ENCODE measurements at places on chromosomes 5 and 9.
A peak's percentile ranks its signal among the peaks of the same experiment; 100 is the strongest.

GRCh38 chr5:136249678-136250266, 56.8 kb upstream of the SMIM32 start:
- peak; percentile 29 for DNase-seq

DNA sequence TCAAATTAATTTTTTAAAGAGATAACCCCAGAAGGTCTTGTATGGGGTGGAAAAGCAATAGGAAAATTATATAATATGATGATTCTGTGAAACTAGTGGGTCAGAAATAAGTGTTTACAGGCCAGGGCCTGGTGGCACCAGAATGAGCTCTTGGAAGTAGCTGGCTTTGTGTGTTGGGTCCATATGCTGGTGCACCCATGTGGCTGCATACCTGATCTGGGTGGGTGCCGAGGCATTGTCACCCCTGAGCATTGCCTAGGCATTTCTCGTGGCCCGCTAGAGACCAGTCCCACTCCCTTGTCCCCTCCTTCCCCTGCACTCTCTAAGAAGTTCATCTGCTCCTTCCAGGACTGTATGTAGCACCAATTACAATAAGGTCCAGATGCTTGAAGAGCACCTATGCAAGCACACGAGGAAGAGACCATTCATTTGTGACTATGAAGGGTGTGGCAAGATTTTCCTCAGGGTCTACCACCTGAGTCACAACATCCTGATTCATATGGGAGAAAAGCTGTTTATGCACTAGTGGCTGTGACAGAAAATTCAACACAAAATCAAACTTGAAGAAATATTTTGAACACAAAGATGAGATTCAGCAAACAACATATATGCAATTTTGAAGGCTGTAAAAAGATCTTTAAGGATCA, 19.8 kb upstream of the IL33 start:
- DNase-seq = no peak

DNA sequence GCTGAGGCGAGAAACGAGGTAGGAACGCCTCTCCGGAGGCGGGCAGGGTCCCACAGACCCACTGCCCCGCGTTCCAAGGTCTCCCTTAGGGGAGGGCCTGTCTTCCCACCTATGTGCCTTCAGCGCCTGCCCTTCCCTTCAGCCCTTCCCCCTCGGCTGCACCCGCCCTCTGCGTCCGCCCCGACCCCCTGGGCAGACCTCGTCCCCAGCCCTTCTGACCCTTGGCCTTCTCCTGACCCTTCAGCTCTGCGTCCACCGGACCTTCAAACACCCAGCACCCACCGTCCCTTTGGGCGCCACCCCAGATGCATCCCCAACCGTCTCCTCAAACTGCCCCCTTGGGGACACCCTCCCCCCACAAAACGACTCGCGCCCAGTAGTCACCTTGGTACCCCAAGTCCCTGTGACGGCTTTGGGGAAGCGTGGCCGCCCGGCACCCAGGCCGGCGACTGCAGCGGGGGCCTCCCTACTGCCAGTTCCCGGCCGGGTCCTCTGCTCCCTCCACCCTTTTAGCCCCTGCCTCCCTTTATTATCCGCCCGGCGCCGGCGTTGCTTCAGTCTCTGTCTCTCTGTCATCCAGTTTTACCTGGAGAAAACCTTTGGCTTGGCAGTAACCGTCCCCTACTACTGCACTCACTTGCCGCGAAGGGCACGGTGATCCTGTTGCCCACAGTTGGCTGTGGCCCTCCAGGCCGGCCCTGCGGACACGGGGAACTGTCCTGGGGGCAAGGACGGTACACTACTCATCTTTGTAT, 421 bp downstream of the RUSC2 start:
- no peak for DNase-seq

DNA sequence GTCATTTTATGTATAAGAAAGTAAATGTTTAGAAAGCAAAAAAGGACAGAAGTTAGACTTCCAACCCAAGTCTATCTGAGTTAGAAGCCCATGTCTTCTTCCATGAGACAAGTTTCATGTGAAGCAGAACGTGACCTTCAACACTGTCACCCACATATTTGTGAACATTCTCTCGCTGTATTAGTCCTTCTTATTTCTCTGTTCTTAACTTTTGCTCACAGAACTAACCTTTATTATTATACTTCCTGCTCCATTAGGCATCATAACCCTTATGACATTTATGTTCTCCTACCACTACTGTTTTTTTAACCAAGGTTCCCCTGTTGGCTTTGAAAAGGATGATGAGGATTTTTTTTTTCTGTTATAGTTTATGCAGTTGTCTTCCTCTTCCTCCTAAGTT, 238.8 kb downstream of the ZNF608 start:
- DNase-seq = no peak

DNA sequence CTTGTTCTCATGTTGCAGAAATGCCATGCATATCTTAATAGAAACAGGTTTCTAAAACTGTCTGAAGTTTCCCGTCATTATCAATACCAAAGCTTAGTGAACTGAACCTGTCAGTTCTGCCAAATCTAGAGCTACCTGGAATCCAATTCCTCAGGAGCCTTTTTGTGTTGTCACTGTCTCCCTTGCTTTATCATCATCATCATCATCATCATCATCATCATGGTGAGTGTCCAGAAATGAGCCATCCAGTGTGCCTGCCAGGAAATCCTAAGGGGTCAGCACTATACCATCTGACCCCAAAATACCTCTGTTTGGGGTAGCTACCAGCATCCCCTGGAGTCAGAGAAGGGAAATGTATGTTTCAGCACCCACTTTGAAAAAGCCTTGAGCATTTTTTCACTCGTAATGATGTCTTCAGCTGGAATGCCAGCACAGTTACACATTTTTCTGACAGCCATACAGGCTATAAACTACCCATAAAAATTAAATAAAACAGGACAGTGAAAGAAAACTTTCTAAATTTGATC, 150.3 kb downstream of the NR2F1-AS1 start:
- DNase-seq = no peak

DNA sequence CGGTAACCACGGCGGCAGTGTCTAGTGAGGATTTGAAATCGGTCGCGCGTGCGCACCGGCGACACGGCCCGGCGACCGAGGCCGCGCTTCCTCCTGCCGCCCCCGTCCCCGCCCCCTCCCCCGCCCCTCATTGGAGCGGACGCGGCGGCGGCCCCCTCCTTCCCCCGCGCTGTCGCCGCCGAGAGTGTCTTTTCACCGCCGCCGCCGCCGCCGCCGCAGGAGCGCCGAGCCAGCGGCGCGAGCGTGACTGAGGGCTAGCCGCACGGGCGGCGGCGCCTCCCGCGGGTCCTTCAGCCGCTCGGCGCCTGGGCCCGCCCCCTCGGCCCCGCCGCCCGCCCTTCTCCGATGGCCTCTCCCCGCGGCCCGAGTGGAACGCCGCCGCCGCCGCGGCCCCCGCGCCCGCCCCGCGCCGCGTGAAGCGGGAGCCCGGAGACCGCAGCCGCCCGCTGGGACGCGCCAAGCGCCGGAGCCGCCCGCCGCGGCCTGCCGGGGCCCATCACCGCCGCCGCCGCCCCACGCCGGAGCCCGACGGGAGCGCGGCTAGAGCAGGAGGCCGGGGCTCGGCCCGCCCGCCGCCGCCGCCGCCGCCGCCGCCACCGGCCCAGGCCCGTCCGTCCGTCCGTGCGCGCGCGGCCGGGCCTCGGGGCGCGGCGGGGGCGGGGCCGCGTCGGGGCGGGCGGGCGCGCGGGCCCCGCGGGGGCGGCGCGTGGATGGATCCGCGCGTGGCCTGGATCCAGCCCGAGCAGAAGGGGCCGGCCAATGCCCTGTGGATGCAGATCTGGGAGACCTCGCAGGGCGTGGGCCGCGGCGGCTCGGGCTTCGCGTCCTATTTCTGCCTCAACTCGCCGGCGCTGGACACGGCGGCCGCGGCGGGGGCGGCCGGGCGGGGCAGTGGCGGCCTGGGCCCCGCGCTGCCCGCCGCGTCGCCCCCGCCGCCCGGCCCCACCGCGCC, at the start of gene TENT4A:
Gene TENT4A (plus strand): TSS at position 159 of the 952 bp plus-strand sequence. CDS start 552 bp downstream, at position 711.
- DNase-seq = no peak

All from common myeloid progenitor, CD34-positive (primary cell).